ENCODE measurements at places on chromosomes 3 and 15.

DNA sequence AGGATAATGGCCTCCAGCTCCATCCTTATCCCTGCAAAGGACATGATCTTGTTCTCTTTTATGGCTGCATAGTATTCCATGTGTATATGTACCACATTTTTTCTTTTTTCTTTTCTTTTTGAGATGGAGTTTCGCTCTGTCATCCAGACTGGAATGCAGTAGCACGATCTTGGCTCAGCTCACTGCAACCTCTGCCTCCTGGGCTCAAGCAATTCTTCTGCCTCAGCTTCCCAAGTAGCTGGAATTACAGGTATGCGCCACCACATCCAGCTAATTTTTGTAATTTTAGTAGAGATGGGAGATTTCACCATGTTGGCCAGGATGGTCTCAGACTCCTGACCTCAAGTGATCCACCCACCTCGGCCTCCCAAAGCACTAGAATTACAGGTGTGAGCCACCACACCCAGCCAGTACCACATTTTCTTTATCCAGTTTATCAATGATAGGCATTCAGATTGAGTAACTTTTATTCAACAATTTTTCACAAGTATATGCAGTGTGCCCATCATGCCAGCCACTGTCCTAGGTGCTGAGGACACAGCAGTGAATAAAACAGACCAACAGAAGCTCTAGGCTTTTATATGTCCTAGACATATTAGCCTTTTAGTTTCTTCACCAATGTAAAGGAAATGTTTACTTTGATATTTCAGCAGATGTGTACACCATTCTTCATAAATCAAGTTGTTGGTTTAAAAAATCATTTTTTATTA is 815.2 kb downstream of the FHIT start:
- DNase-seq, result no peak

DNA sequence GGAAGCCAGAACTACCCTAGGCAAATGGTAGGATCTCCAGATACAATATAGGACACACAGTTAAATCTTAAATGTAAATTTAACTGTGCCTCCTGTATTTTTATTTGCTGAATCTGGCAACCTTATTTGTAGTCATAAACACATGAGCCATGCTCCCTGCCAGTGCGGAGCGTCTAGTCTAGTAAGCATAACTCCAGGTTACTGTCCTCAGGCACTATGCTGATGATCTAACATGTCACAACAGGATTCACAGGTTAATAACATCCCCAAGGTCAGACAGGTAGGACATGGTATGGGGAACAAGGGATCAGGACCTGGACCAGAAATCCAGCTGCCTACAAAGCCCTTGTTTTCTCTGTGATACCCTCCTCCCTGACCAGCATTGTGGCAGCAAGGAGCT is 305.1 kb downstream of the CACNA2D3 start:
- no peak for DNase-seq

GRCh38 chr15:63729115-63729884 is 104.4 kb downstream of the HERC1 start:
- no peak for DNase-seq

- no peak for DNase-seq
These were observed 18.7 kb downstream of the ABTB1 start for GRCh38 chr3:127691489-127691888.

DNA sequence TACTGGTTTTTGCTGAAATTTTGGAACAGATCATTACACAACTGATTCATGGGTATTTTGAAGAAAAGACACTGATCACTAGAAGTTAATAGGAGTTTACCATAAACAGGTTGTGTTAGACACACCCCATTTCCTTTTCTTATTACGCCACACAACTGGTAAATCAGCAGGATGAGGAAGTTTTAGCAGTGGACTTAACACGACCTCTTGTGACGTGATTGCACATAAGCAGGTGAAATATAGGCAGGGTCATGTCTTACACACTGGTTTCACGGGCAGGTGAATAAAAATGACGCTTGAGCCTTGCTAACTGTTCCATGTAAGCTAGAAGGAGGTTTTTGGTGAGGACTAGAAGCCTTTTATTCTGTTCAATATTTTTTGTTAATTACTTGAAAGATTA is 27.1 kb upstream of the TPRG1 start:
- DNase-seq, result no peak

- DNase-seq, result no peak
These were observed 24.6 kb downstream of the CCDC14 start for GRCh38 chr3:123936400-123936799.

DNA sequence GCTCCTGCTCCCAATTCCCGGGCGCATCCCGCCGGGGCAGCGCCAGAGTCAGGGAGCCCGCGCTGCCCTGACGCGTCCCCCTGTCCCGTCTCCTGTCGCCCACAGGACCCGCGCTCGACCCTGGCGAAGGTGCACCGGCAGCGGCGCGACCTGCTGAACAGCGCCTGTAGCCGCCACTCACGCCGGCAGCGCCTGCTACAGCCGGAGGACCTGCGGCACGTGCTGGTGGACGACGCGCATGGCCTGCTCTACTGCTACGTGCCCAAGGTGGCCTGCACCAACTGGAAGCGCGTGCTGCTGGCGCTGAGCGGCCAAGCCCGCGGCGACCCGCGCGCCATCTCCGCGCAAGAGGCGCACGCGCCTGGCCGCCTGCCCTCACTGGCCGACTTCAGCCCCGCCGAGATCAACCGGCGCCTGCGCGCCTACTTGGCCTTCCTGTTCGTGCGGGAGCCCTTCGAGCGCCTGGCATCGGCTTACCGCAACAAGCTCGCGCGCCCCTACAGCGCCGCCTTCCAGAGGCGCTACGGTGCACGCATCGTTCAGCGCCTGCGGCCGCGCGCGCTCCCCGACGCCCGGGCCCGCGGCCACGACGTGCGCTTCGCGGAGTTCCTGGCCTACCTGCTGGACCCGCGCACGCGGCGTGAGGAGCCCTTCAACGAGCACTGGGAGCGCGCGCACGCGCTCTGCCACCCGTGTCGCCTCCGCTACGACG is 16.9 kb downstream of the C3orf22 start:
- peak; percentile 32 for DNase-seq

GRCh38 chr3:143445118-143445517 is 325.5 kb downstream of the CHST2 start:
- DNase-seq, result no peak

DNA sequence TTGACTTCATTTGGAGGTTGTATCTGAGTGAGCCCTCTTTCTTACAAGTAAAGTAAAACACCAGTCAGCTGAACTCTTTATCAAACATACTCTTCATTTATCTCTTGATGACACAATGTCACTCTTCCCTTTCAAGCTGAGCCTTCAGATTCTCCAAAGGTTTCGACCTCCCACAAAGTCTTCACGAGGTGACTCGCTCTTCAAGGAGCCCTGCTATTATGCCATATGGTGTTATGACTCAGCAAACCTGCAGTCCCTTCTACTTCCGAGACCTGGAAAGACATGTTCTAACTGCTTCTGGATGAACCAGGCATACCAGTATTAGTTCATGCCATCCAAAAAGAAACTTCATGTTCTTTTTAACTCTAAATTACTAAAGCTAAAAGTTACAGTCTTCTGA is 23.1 kb downstream of the AADAC start:
- no peak for DNase-seq

- no peak for DNase-seq
These were observed 20.3 kb upstream of the FRMD4B start for GRCh38 chr3:69406163-69406562.

- DNase-seq, result no peak
These were observed 306.2 kb upstream of the ATP11B start for GRCh38 chr3:182487143-182487542.

DNA sequence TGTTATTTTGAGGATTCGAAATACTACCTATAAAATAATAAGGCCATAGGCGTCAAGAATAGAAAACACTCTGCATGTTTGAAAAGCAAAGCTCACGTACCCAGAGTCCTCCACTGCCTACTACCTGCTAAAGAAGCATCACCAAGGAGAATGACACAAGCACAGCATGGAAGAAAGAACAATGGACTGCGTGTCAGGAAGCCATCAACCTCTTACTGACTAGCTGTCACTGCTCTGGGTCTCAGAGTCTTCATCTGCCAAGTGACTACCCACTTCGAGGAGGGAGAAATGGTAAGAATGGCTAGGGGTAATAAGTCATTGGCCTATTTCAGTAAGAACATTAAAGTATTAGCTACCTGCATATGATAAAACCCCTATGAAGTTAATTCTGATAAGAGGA is 49.4 kb downstream of the CLASP2 start:
- no peak for DNase-seq

- DNase-seq, result no peak
These were observed 132.7 kb upstream of the RAP2B start for GRCh38 chr3:153029350-153029749.

DNA sequence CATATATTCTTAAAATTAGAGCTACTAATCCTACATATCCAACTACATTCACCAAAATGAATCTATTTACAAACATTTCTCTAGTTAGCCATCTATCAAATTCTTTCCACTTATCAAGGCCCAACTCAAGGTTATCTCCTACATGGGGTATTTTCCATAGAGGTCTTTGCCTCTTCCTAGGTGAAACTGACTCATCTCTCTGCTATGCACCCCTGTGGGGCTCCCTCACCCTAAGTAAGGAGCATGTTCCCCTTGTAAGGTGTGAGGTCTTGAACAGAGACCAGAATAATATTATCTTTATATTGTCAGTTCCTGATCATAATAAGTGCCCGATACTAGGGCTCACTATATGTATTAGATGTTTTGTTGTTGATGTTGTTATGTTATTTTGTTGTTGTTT is 74.6 kb upstream of the TSC22D2 start:
- no peak for DNase-seq

GRCh38 chr3:2516762-2517441 is 418.2 kb downstream of the CNTN4 start:
- no peak for DNase-seq

DNA sequence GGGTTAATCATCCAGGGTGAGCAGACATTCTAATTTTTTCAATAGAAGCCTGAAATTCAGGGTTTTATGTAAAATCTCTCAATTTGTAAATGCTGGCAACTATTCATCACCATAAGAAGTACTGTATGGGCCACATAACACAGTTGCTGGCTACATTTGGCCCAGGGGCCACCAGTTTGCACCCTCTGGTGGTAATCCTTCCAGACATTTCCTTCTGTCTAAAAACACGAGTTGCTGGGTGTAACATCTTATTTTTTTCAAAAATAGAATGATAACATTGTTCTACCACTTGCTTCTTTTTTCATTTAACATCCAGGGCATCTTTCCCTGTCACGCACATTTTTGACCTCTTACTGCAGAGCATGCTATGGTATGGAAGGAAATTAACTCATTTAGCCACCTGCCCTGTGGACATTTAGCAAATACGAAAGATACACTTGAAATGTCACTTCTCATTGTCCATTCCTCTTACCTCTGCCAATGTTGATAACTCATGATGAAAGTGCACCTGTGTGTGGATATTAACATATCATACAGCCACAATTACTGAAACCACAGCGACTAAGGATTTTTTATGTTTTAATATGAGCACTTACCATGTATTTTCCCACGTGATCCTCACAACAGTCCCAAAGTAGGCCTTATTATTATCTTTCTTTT is 117.5 kb upstream of the ARHGEF3 start:
- DNase-seq, result no peak

GRCh38 chr3:195031574-195032003 is 239.4 kb downstream of the XXYLT1 start:
- DNase-seq, result no peak

GRCh38 chr3:87052499-87053260 is 61.7 kb upstream of the VGLL3 start:
- no peak for DNase-seq

DNA sequence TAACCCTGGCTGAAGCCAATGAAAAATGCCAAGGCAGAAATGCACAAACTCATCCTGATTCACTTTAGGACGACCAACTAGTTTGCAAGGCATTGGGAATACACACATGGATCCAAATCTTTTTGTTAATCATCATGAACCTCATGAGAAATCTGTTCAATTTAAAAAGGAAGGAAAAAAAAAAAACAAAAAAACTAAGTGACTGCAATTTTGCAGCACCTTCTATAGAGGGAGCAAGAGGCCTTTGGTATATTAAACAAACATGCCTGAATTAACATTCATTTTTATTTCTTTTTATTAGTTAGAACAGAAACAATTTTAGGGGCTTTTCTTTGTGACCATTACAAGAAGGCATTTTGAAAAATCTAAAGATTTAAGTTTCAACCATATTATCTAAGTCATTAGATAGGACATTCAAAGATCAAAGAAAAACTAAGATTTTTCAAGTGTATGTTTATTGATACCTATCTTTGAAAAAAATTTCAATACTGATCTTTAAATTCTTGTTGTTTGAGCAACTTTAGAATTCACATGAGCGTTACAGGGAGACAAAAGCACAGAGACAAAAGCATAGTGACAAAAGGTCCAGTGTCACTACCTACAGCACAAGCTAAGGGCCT is 182.4 kb downstream of the CBLB start:
- no peak for DNase-seq

GRCh38 chr15:91915576-91915975 is 62.1 kb downstream of the SLCO3A1 start:
- no peak for DNase-seq

DNA sequence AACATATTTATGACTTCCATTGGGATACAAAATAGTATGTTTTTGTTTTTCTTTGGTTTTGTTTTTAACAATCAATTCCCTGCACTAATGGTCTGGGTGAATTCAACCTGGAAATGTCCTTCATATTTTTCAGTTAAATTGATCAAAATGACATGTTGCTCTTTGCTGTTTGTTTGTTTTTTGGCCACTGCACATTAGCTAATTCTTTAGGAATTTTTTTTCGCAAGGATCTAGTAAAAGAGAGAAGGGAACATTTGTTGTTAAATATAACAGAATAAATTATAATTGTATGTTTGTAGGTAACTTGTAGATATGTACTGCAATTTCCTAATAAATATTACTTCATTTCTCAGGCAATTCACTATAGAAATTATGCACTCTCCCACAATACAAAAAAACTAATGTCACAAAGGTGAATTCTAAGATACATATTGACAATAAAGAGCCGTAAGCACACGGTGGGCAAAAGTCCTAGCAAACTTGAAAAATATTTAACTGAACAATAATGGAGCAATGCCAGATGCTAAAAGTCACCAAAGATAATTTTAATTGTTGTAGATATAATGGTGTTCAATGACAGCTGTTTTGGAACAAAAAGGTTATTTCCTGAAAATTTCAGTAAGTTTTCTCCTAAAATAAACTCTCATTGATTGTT is 21.4 kb upstream of the PPARG start:
- DNase-seq, result no peak

DNA sequence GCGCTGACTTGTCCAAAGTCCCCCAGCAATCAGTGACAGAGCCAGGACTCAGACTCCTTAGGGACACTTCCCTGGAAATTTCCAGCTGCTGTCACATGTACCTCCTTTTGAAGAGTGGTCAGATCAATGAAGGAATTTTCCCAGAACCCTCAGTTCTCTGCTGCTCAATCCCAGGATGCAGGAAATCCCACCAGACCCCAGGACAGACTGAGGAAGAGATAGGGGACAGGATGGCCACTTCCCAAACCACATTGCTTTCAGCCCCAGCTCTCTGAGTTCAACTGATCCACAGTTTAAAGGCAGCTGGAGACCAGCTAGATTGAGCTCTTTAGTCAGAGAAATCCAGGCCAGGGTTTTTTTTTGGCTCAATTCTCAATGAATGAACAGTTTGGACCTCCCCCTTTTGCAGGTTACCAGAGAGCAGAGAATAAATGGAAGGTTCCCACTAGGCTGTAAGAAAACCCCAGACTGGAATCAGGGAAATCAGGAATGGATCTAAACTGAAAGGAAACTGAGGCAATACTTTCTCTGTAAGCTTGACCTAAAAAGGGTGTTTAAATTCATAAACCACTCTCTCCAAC is 1.5 kb downstream of the CYP1A1 start:
- DNase-seq, result no peak

- DNase-seq, result no peak
These were observed 126.2 kb downstream of the ASB7 start for GRCh38 chr15:100728371-100729201.

- no peak for DNase-seq
These were observed 131.9 kb upstream of the STAC start for GRCh38 chr3:36248374-36248773.
